ENCODE measurements at places on chromosomes 5 and 9.

- no peaks in the 10 kb centered on the region for H3K4me1 ChIP-seq
- no peak overlapping the region for H3K4me3 ChIP-seq
- no peaks in the 10 kb centered on the region for H3K36me3 ChIP-seq
- DNase-seq = no peak
- H3K27me3 ChIP-seq = peaks cover 33% of the 10 kb centered on the region
Observed at GRCh38 chr9:124473310-124473709, 23.1 kb downstream of the ADGRD2 start.

GRCh38 chr5:136799806-136800372, 434.5 kb upstream of the TRPC7 start:
- no peak overlapping the region for H3K4me3 ChIP-seq
- peaks cover 25% of the 10 kb centered on the region for H3K4me1 ChIP-seq
- no peaks in the 10 kb centered on the region for H3K36me3 ChIP-seq

DNA sequence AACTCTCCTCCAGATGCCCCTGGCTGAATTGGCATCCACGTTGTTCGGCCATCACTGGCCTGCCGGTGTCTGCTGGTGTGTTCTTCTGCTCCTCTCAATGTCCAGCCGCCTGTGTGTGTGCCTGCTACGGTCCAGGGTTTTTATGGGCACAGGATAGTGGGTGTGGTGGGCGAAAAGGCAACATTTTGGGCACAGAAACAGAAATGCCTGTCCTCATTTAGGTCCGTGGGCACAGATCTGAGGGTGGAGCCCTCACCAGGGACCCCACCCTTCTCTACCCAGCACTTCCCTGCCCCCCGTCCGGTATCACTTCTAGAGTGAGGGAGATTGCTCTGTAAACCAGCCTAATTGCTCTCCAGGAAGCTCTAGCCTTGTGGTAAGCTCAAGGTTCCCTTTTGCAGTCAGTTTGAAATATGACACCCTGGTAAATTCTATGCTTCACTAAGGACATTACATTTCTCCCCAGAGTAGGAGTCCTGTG, 410.1 kb downstream of the MAT2B start:
- H3K27me3 ChIP-seq = no peaks in the 10 kb centered on the region
- no peak for DNase-seq
- peaks cover 26% of the 10 kb centered on the region for H3K4me1 ChIP-seq
- no peaks in the 10 kb centered on the region for H3K36me3 ChIP-seq

DNA sequence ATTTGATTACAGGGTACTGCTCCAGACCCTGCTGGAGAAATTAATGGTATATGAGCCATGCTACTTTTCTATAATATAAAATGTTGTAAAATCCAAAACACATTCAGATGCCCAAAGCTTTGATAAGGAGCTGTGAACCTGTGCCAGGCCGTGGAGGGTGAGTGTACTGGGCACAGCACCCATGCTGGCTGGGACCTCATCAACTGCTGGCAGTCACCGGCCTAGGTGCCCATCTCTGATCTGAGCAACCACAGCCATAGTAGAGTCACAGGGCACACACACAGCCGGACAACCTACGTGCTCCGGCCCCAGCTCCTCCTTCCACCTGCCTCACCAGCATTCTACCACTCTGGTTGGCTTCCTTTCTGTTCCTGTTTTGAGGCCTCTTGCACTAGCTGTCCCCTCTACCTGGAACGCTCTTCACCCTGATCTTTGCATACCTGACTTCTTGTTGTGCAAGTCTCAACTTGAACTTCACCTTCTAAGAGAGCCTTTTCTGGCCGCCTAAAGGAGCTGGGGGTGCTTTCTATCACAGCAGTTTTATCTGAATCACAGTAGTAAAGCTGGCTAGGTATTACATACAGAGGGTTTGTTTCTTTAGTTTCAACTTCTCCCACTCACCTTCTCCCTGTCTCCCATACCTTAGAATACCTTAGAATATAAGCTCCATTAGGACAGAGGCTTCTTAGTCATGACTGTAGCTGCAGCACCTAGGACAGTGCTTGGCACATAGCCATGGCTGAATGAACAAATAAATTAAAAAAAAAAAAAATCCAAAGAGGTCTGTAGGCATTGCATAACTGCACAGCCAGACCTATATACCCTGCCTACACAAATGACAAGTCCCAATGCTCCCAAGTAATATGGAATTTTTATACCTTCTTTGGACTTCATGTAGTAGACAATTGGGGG, 51.7 kb downstream of the MED27 start:
- peak overlapping the region; percentile 58 for H3K4me3 ChIP-seq
- H3K27ac ChIP-seq = peak overlapping the region; percentile 84
- no peaks in the 10 kb centered on the region for H3K27me3 ChIP-seq
- DNase-seq = no peak
- H3K36me3 ChIP-seq = peaks cover 12% of the 10 kb centered on the region
- peaks cover 59% of the 10 kb centered on the region for H3K4me1 ChIP-seq

GRCh38 chr9:110426052-110426709, 88.5 kb upstream of the TXNDC8 start:
- no peaks in the 10 kb centered on the region for H3K36me3 ChIP-seq
- no peaks in the 10 kb centered on the region for H3K27me3 ChIP-seq
- peak; percentile 33 for DNase-seq
- no peaks in the 10 kb centered on the region for H3K4me1 ChIP-seq
- no peak overlapping the region for H3K27ac ChIP-seq

GRCh38 chr9:37390759-37391158, 31.7 kb upstream of the GRHPR start:
- no peak overlapping the region for H3K4me3 ChIP-seq
- H3K27me3 ChIP-seq = peaks cover 22% of the 10 kb centered on the region
- DNase-seq = no peak
- H3K27ac ChIP-seq = no peak overlapping the region

DNA sequence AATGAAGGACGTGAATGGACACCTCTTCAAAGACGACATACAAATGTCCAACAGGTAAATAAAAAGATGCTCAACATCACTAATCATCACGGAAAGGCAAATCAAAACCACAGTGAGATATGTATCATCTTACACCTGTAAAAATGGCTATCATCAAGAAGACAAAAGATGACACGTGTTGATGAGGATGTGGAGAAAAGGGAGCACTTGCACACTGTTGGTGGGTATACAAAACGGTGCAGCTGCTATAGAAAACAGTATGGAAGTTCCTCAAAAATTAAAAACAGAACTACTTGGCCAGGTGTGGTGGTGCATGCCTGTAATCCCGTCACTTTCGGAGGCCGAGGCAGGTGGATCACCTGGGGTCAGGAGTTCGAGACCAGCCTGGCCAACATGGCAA, 47.9 kb downstream of the STK10 start:
- peaks cover 18% of the 10 kb centered on the region for H3K36me3 ChIP-seq
- no peak for DNase-seq
- no peak overlapping the region for H3K27ac ChIP-seq
- no peak overlapping the region for H3K4me3 ChIP-seq
- H3K4me1 ChIP-seq = peaks cover 51% of the 10 kb centered on the region

DNA sequence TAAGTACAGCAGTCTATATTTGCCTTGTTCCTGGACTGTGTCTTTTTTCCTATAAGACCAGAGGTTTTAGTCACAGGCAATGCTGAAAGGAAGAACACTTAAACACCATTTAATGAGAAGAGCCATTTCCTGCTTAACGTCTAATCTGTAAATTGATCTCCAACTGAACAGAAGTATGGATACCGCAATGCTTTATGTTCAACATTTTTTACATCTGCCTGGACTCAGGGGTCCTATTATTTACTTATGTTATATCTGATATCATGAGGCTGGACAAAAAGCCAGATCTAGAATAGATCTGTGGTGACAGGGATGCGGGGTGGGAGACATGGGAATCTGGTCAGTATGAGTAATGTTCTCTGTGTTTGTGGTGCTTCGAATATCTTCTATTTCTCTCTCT, 334.6 kb upstream of the MPDZ start:
- no peak overlapping the region for H3K27ac ChIP-seq
- no peaks in the 10 kb centered on the region for H3K36me3 ChIP-seq
- H3K4me1 ChIP-seq = no peaks in the 10 kb centered on the region
- no peaks in the 10 kb centered on the region for H3K27me3 ChIP-seq
- H3K4me3 ChIP-seq = no peak overlapping the region
- DNase-seq = no peak

GRCh38 chr5:96936431-96937320, 796 bp downstream of the LNPEP start:
- H3K4me3 ChIP-seq = peak overlapping the region; percentile 87
- H3K4me1 ChIP-seq = peaks cover 55% of the 10 kb centered on the region
- H3K27me3 ChIP-seq = peaks cover 5% of the 10 kb centered on the region
- H3K27ac ChIP-seq = peak overlapping the region; percentile 92
- peak; percentile 19 for DNase-seq

- H3K4me1 ChIP-seq = peaks cover 23% of the 10 kb centered on the region
- H3K27ac ChIP-seq = no peak overlapping the region
- no peak overlapping the region for H3K4me3 ChIP-seq
- DNase-seq = no peak
- peaks cover 3% of the 10 kb centered on the region for H3K27me3 ChIP-seq
Observed at GRCh38 chr9:137193771-137194170, 5.3 kb downstream of the SSNA1 start.

DNA sequence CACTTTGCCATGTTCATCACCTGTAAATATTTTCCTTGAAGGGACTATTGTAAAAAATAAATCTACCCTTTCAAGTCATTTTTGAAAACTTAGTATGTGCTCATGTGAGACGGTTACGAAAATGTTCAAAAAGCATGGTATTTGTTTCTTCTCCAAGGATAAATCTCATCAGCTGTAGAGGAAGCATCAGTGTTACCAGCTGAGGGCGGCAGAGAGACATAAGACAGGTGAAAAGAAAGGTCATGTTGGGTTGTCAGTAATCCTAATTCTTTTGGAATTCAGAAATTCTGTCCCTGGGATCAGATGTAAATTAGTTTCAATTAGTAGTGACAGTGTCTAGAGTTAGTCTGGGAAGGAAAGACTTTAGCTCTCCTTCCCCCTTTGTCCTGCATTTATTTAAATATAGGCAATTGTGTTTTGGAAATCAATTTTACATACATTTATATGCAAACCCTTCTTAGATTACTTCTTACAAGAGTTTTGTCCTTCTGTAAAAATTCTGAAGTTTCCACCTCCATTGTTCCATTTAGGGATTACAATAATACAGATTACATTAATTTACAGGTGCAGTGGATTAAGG, 791.9 kb upstream of the CDH6 start:
- H3K27ac ChIP-seq = no peak overlapping the region
- H3K36me3 ChIP-seq = no peaks in the 10 kb centered on the region
- no peaks in the 10 kb centered on the region for H3K4me1 ChIP-seq
- H3K27me3 ChIP-seq = no peaks in the 10 kb centered on the region
- H3K4me3 ChIP-seq = no peak overlapping the region

GRCh38 chr5:446883-447263, 3.9 kb downstream of the EXOC3 start:
- peaks cover 8% of the 10 kb centered on the region for H3K27me3 ChIP-seq
- H3K36me3 ChIP-seq = peaks cover 52% of the 10 kb centered on the region
- H3K4me3 ChIP-seq = no peak overlapping the region
- peaks cover 25% of the 10 kb centered on the region for H3K4me1 ChIP-seq
- no peak overlapping the region for H3K27ac ChIP-seq

DNA sequence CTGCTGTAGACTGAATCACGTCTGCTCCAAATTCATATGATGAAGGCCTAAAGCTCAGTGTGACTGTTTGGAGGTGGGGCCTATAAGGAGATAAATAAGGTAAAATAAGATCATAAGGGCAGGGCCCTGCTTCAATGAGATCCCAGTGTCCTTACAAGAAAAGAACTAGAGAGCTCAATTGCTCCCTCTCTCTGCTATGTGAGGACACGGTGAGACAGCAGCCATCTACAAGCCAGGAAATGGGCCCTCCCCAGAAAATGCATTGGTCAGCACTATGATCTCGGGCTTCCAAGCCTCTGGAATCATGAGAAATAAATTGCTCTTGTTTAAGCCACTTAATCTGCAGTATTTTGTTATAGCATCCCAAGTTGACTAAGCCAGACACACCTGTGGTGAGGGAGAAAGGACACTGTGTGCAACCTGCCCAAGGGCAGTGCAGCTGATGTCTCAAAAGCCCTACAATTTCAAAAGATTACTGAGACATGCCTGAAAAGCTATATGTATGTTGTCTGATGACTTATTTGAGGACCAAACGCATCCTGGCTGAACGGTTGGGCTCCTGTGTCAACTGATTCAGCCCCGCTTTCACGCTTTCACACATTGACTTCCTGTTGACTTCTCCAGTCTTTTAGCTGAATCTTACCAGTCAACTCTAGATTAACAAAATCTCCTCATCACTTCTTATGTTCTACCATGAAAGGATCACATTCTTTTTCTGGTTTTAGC, 13.2 kb downstream of the GZMK start:
- no peak overlapping the region for H3K4me3 ChIP-seq
- no peaks in the 10 kb centered on the region for H3K27me3 ChIP-seq
- peaks cover 40% of the 10 kb centered on the region for H3K4me1 ChIP-seq
- no peaks in the 10 kb centered on the region for H3K36me3 ChIP-seq
- peak; percentile 1 for DNase-seq
- peak overlapping the region; percentile 42 for H3K27ac ChIP-seq

GRCh38 chr5:74167206-74167929, 473.2 kb downstream of the ENC1 start:
- no peak overlapping the region for H3K4me3 ChIP-seq
- H3K4me1 ChIP-seq = peaks cover 37% of the 10 kb centered on the region
- H3K36me3 ChIP-seq = no peaks in the 10 kb centered on the region
- DNase-seq = peak; percentile 86

GRCh38 chr5:117701062-117701461, 1126.4 kb upstream of the SEMA6A start:
- peaks cover 34% of the 10 kb centered on the region for H3K4me1 ChIP-seq
- DNase-seq = peak; percentile 3
- no peaks in the 10 kb centered on the region for H3K27me3 ChIP-seq
- no peak overlapping the region for H3K4me3 ChIP-seq
- no peak overlapping the region for H3K27ac ChIP-seq
- no peaks in the 10 kb centered on the region for H3K36me3 ChIP-seq

DNA sequence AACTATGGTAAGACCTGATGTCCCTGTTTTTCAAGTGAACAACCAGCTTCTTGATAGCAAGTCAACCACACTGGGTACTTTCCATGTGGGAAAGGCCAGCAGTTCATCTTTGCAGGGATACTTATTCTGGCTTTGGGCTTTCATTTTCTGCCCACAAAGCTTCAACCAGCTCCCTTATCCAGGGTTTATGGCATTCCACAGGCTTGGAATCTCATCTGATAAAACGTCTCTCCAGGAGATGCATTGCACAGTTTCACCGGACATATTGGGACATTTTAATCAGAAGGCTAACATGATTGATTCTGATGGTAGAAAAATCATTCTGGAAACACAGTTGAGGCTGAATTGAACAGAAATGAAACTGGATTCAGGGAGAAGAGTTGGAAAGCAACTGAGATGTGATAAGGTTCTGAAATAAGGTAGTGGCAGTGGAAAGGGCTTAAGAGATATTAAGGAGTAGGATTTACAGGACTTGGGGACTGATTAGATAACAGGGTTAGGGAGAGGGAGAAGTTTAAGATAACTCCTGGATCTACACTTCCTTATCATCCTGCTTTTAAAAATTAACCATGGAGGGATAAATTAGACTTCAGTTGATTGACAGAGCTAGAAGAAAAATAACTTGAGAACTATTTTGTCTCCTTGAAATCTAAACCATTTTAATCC, 195.8 kb upstream of the FBXL7 start:
- H3K4me3 ChIP-seq = no peak overlapping the region
- H3K4me1 ChIP-seq = no peaks in the 10 kb centered on the region
- no peak for DNase-seq
- H3K27me3 ChIP-seq = no peaks in the 10 kb centered on the region
- no peak overlapping the region for H3K27ac ChIP-seq
- H3K36me3 ChIP-seq = no peaks in the 10 kb centered on the region
